Brain (organoid and tissue), 16 donors: ENCODE measurements at places on chromosomes 6 and 20.
A peak's percentile ranks its signal among the peaks of the same experiment; 100 is the strongest.

GRCh38 chr6:116015983-116016382 is 44.7 kb downstream of the FRK start:
- no peak for DNase-seq

DNA sequence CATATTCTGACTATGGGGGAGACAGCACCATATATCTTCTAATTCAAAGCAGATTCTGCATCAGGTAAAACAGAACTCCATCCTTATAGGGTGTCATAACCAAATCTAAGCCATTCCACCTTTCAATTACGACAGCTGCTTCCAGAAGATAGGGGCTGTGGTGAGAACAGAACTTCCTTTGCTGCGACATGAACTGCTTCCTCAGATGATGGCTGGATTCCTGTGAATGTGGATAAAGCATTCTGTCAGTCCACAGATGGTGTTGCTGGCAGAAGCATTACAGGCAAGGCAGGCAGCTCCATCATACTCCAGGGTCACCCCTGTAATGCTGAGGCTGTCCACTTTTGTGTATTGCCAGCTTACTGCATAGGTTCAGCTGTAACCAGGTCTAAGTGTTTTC is 172.1 kb upstream of the PROKR2 start:
- DNase-seq, result peak; percentile 60

- DNase-seq, result no peak
These were observed 63.5 kb downstream of the TRMT6 start for GRCh38 chr20:5886788-5887187.

DNA sequence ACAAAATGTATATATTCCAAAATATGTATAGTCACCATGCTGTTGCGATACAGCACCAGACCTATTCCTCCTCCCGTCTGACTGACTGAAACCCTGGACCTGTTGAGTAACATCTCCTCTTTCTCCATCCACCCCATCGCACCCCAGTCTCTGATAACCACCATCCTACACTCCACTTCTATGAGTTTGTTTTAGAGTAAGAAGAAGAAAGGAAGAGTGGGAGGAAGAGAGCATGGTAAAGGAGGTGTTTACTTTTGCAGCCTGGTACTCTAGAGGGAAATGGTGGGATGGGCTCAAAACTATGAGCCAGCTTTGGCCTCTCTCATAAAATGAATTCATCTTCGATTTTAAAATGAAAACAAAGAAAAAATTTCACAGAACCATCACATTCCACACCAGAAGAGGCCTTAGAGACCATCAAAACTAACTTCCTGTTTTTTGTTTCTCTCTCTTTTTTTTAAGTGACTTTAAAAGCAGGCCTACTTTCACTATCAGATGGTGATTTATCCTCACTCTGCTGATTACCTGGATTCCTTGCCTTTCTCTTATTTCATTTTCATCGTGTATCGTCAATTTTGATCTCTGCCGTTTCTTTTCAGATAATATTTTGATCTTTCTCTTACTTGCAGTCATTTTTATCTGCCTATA is 16.8 kb upstream of the FUCA2 start:
- no peak for DNase-seq

DNA sequence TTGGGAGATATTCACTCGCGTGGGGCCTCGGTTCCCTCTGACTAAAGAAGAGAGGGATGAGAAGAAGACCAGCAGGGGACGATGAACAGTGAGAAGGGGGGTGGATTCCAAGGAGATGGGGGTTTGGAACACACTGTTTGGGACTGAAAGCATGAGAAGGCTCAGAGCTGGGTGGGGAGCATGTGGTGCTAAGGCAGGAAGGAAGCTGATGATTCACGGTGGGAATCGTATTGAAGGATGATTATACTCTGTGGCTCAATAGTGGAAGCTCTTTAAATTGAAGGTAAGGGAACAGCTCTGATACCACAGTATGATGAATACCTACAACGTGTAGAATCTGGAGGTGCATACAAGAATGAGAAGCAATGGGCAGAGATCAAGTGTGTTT is 117.5 kb upstream of the KCNK16 start:
- DNase-seq, result no peak

GRCh38 chr6:117739869-117740268 is 64.6 kb downstream of the NUS1 start:
- no peak for DNase-seq

DNA sequence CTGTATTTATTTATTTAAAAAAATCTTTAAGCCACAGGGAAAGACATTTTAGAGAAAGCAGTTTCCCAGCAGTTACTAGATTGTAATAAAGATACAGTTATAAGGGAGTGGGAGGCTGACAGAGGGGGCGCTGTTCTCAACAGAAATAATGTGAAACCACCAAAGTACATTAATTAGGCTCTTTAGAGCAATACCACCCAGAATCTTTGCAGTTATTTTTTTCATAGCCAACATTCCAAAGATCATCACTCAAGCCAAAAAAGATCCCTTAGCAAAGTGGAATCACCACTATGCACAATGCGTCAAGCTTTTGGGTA is 331.3 kb upstream of the DEFB112 start:
- no peak for DNase-seq

GRCh38 chr6:136956590-136957544 is 34.8 kb downstream of the SLC35D3 start:
- peak; percentile 10 for DNase-seq

DNA sequence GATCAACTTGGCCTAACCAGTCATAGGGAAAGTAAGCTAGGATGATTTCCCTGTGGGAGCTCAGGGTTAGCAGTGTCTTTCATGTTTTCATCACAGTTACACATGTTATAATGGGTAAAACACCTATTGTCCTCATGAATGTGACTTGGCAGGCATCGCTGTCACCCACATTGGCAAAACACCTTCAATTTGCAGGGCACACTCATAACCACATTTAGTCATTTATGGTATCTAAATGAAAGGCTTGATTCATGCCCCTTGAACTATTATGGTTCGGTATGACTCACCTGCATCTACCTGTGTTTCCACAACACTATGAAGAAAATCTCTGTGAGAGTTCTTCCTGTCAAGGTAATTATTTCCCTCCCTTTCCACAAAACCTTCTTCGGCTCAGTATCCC is 49.2 kb downstream of the FRK start:
- DNase-seq, result no peak

DNA sequence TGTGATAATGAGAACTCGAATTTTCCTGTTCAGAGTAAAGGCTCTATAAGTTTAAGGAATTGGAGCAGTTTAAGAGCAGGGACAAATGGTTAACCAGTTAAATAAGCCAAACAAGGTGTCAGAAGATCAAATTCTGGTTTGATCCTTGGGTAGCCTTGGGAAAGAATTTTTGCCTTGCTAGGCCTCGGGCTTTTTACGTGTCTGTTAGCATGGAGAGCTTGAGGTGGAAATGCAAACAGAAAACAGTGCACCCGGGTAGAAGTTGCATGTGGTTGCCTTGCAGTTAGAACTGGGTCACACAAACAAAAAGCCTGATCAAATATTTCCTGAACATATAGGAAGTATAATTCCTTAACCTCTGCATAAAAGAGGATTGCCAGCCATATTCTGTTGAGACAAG is 58.3 kb downstream of the RIN2 start:
- no peak for DNase-seq

DNA sequence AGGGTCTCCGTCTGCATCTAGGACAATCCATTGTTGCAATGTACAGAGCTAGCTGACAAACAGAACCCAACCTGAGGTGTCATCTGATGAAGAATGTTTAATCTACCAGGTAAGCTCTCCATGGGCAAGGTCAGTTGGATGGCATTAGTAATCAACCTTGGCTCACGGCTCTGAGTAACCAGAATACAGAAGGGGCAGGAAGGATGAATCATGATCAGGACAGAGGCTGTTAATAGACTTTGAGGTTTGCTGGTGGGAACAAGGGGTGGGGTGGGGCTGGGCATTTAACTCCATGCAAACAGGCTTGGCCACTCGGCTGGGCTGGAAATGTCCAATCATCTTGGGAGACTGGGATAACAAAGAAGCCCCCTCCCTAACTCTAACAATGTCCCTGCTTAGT is 77.1 kb upstream of the MRPS10 start:
- DNase-seq, result no peak

- no peak for DNase-seq
These were observed 218.2 kb downstream of the ZDHHC14 start for GRCh38 chr6:157599191-157599590.

- no peak for DNase-seq
These were observed 140.6 kb downstream of the PXDC1 start for GRCh38 chr6:3610921-3611320.

GRCh38 chr6:154758125-154758524 is 24.9 kb downstream of the SCAF8 start:
- no peak for DNase-seq

- DNase-seq, result no peak
These were observed 3.2 kb upstream of the RBM38 start for GRCh38 chr20:57387945-57388371.

DNA sequence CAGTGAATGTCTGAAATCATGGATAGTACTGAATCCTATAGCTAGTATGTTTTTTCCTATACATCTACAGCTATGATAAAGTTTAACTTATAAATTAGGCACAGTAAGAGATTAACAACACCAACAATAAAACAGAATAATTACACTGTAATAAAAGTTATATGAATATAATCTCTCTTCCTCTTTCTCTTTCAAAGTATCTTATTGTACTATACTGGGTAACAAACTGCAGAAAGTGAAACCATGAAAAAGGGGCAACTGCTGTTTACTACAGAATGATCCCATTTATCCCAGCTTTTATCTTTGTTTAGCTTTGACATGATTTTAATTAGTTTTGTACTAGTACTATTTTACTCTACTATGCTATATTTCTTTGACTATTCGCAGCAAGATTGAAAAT is 25.8 kb downstream of the ESF1 start:
- no peak for DNase-seq

GRCh38 chr20:8287340-8287739 is 155.3 kb downstream of the PLCB1 start:
- peak; percentile 82 for DNase-seq

GRCh38 chr6:18362058-18362561 is 25.0 kb upstream of the RNF144B start:
- DNase-seq, result no peak

- DNase-seq, result no peak
These were observed 56.1 kb downstream of the PSMG4 start for GRCh38 chr6:3314621-3315467.

GRCh38 chr6:41640426-41640825 is 2.2 kb downstream of the MDFI start:
- DNase-seq, result no peak

GRCh38 chr6:147122823-147123222 is 81.4 kb upstream of the STXBP5 start:
- no peak for DNase-seq

DNA sequence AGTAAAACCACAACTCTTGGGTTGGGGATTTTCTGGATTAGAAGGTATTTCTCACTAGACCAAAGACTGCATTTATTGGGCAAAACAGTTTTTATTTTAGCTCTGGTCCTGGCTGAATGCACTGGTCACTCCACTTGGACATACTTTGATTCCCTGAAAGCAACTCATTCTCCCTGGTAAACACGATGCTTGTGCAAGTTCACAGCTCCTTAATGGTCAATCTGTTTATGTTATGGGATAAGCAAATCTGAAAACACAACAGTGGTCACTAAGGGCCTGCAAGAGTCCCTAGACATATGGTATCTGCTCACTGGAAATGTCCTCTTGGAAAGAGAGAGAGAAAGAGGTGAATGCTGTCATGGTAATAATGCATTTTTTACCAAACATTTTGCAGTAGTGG is 559.8 kb downstream of the CDH26 start:
- no peak for DNase-seq

GRCh38 chr6:149566410-149567193 is 427 bp downstream of the GINM1 start:
- no peak for DNase-seq

GRCh38 chr6:14207448-14207847 is 89.9 kb downstream of the CD83 start:
- DNase-seq, result no peak

DNA sequence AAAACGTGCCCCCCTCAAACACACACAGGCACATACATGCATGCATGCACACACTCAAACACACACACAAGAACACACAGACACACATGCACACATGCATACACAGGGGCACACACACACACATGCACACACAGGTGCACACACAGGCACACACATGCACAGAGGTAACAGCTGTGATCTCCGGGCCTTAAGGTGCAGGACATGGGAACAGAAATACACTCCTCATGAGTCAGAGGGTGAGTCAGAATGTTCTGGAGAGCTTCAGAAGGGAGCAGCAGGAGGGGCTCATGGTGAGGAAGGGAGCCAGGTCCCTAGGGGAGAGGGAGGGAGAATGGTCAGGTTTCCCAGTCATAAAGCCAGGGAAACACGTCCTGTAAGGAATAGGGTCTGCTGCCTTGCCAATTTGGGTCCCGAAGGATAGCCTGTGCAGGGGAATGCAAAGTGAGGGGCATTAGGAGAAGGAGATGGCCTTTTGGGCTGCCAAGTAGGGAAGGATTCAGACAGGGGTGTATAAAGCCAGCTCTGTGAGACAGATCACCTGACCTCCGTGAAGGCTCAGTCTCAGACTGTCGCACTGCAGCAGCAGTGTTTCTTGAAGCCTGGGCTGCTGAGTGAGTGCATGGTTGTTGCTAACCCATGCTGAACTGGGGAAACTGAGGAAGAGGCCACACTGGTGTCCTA is 123.9 kb downstream of the MAFB start:
- no peak for DNase-seq

DNA sequence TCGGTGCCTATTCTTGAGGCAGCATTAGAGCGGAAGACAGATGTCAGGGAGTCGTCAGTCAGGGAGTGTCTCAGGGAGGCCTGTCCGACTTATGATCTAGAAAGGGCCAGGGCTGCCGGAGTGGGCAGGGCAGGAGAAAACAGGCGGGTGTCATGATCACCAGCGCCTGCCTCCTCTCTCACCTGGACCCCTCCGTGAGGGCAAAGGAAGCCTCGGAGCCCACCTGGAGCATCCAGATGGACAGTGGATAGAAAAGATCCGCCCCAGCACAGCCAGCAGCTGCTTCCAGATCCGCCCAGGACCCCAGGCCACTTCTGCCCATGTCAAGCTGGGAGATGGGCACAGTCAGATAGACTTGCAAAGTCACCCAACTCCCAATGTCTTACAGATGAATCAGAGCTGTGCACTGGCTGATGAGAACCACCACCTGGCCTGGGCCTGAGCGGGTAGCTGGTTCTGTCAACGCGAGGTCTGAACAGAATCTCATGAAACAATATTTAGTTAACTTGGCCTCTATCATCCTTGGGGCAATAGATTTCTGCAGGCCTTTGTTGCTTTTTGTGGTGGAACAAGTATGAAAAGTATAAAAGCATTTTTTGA is 22.2 kb downstream of the PSMG4 start:
- DNase-seq, result no peak

GRCh38 chr20:42559665-42560064 is 630.0 kb downstream of the PTPRT start:
- no peak for DNase-seq

- no peak for DNase-seq
These were observed 285.1 kb downstream of the ADGB start for GRCh38 chr6:146883640-146884531.

GRCh38 chr6:113719064-113719463 is 138.1 kb upstream of the MARCKS start:
- DNase-seq, result no peak

- DNase-seq, result peak; percentile 64
These were observed 43.5 kb downstream of the NOL4L start for GRCh38 chr20:32541323-32542258.

GRCh38 chr6:75211920-75212590 is 6.2 kb upstream of the COL12A1 start:
- no peak for DNase-seq
